ENCODE measurements at places on chromosomes 6 and 20. TPM values are rescaled to one million over a fixed set of nuclear protein-coding genes. Genes with fewer than 3 reads are reported as not detected.

DNA sequence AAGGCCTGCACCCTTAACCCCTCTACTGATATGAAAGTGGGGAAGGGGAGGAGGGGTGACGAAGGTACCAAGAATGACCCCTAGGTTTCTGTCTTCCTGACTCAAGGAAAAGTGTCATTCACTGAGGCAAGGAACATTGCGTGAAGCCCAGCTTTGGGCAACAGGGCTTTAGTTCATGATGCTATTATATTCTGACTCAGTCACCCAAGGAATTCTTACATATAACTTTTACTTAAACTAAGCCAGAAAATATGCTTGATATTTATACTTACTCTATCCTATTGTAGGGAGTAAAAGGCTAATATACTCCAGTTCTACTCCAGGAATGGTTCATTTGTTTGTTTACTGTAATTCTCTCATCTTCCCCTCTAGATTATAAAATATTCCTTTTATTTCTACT, 60.5 kb downstream of the DOP1A start:
- no peak for DNase-seq

- DNase-seq = no peak
These were observed 13.6 kb upstream of the TTLL2 start for GRCh38 chr6:167311286-167311685.

DNA sequence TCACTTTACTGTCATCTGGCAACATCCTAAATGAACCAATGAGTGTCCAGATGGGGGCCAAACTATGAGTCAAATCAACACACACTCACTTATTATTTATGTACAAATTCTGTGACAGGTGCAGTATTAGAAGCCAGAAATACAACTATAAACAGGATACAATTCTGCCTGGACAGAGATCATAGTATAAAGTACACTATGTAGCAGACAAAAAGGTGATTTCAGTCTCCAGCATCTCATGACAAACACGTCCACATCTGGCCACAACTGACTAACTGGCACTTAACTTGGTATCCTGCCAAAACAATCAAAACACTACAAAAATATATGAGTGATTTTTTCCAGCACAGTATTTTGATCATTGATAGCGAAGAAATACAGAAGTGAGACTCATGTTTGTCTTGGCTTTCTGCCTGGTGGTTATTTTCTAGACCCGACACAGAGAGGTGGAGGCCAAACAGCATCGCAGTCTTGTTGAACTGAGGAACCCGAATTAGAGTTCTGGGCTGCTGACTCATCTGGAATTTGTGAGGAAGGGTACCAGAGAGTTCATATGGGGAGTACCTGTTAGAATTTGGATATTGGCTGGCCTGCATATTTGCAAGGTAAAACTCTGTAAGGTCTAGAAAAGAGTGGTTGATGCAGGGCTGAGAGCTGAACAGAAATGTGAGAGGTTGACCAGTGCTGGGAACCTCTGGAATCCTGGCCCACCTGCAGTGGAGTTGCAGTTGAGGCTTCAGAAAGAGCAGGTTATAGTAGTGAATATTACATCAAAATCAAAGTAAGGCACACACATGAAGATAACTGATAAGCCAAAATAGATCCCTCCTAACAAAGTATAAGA, 475.2 kb downstream of the PTPRT start:
- DNase-seq = no peak

DNA sequence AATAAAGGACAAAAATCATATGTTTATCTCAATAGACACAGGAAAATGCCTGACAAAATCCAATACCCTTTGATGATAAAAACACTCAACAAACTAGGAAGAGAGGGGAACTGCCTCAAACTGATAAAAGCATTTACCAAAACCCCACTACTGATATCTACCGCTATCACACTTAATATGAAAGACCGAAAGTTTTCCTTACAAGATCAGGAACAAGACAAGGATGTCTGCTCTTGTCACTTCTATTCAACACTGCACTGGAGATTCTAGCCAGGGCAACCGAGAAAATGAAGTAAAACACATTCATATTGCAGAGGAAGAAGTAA, 25.1 kb downstream of the GZF1 start:
- no peak for DNase-seq

GRCh38 chr20:37446286-37447032, 74.6 kb upstream of the NNAT start:
- no peak for DNase-seq

Gene SAMD3
- total RNA-seq = 0.84 TPM

Gene SPTLC3
- total RNA-seq = 6.5 TPM

- no peak for DNase-seq
These were observed 283.9 kb downstream of the SMOC2 start for GRCh38 chr6:168724669-168725570.

DNA sequence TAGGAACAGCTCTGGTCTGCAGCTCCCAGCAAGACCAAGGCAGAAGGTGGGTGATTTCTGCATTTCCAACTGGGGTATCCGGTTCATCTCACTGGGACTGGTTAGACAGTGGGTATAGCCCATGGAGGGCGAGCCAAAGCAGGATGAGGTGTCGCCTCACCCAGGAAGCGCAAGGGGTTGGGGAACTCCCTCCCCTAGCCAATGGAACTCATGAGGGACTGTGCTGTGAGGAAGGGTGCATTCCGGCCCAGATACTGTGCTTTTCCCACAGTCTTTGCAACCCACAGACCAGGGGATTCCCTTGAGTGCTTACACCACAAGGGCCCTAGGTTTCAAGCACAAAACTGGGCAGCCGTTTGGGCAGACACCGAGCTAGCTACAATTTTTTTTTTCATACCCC, 21.8 kb downstream of the HDDC2 start:
- DNase-seq = no peak

DNA sequence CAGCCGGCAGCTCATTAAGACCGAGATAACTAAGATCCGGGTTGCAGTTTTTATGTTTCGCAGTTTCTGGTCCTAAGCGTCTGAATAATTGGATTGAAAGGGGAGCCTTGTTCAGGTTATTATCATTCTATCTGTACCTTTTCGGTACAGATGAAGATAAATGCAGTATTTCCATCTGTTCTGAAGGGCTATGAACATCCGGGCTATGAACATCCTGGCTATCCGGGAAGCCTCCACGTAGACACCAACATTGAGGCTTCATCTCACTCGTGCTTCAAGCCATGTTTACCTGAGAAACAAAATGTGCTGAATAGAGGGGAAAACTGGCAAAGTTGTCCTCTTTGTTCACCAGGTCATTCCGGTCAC, 399 bp upstream of the REPS1 start:
- DNase-seq = no peak

GRCh38 chr6:54294965-54295532, 13.2 kb upstream of the TINAG start:
- no peak for DNase-seq

Gene DNAH8
- total RNA-seq = not detected

Gene RBM38
- 16.9 TPM for total RNA-seq

- no peak for DNase-seq
These were observed 39.3 kb downstream of the ARID1B start for GRCh38 chr6:156816505-156816904.

DNA sequence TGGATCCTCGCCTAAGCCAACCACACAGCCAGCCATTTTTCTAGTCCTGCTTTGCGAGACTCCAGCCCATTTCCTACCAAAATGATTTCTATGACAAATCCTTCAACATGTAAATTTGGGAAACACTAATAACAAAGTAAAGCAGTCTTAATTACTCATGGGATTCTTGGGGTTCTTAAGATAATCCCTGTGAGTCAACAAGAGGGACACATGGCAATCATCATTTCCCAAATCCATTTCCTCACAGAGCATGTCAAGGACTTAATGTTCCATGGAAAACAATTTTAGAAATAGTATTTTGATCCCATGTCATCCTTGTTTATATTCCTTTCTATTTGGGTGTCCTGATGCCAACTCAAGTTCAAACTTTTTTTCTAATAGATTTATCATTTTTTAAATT, 322.7 kb upstream of the NOX3 start:
- no peak for DNase-seq

- no peak for DNase-seq
These were observed 49.7 kb upstream of the TGM3 start for GRCh38 chr20:2246069-2246491.

- no peak for DNase-seq
These were observed 347.3 kb downstream of the NRN1 start for GRCh38 chr6:5659467-5659866.

- no peak for DNase-seq
These were observed 86.0 kb downstream of the SLC16A10 start for GRCh38 chr6:111173341-111173740.

Gene RAET1E
- 0.29 TPM for total RNA-seq

Gene CD2AP
- total RNA-seq = 22.9 TPM

Gene TENT5A
- total RNA-seq = 15.2 TPM

Gene DDO
- total RNA-seq = 3.2 TPM

Gene C4A
- total RNA-seq = 36.2 TPM

- DNase-seq = no peak
These were observed 32.4 kb upstream of the FAM184A start for GRCh38 chr6:119110601-119111548.

Gene SNAP25
- total RNA-seq = 0.29 TPM

Gene GPSM3
- total RNA-seq = 39.2 TPM

All from mesenteric fat pad (tissue), 1 donor.